Kidney (tissue), 22 donors: ENCODE measurements at places on chromosomes 3 and 15. TPM values are rescaled to one million over a fixed set of nuclear protein-coding genes. Genes with fewer than 3 reads are reported as not detected.

CIB2 gene
- 13.7 TPM for total RNA-seq

GHRL gene
- total RNA-seq = 1.2 TPM

ZBBX gene
- 1.2 TPM for total RNA-seq

C3orf33 gene
- 6.0 TPM for total RNA-seq

P4HTM gene
- total RNA-seq = 63.7 TPM

NANOGP8 gene
- total RNA-seq = 1.3 TPM

ALG1L2 gene
- total RNA-seq = 0.82 TPM

ADPRH gene
- total RNA-seq = 15.0 TPM

LMOD3 gene
- total RNA-seq = 0.09 TPM

APOD gene
- 24.4 TPM for total RNA-seq

POLQ gene
- 0.35 TPM for total RNA-seq

NCKIPSD gene
- total RNA-seq = 31.2 TPM

PLD1 gene
- 24.3 TPM for total RNA-seq

CEP63 gene
- total RNA-seq = 19.6 TPM

B3GALNT1 gene
- 25.7 TPM for total RNA-seq

NOX5 gene
- 0.60 TPM for total RNA-seq

GHSR gene
- not detected for total RNA-seq

FANCD2OS gene
- not detected for total RNA-seq

HHLA2 gene
- 5.1 TPM for total RNA-seq

DZIP1L gene
- 22.3 TPM for total RNA-seq

KPNA1 gene
- total RNA-seq = 64.5 TPM

C3orf20 gene
- total RNA-seq = 0.16 TPM

TGM5 gene
- total RNA-seq = not detected

GPR171 gene
- 4.9 TPM for total RNA-seq

CLDN18 gene
- not detected for total RNA-seq

CHRD gene
- total RNA-seq = 16.8 TPM

KBTBD13 gene
- 0.06 TPM for total RNA-seq

C3orf80 gene
- 0.63 TPM for total RNA-seq

ADAMTS9 gene
- total RNA-seq = 117 TPM

FOXB1 gene
- not detected for total RNA-seq

SAMD7 gene
- not detected for total RNA-seq

PLA2G4D gene
- total RNA-seq = not detected

LXN gene
- 20.6 TPM for total RNA-seq

UBAP1L gene
- total RNA-seq = 5.4 TPM

GRAMD2A gene
- total RNA-seq = 5.4 TPM

OR5K2 gene
- not detected for total RNA-seq
